Kasumi-1 (cell line): ENCODE measurements at places on chromosomes 12 and 14.

DNA sequence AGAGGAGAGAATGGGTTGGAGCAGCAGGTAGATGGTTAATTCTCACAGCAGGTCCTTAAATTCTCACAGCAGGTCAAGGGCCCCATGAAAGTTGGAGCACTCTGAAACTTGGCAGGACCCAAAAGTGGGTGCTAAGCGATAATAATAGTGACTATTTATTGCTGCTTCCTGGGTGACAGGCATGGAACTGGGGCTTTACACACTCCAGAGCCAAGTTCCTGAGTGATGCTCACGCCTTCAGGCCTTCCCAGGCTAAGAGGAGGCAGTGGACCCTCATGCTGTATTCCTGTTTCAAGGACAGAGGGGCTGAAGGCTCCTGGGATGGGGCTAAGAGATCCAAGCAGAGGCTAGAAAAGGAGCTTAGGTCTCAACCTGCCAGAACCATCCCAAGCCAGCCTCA lies 180.9 kb upstream of the VASH1 start:
- DNase-seq, result no peak

- DNase-seq, result no peak
Measured at GRCh38 chr12:18706798-18707197, 31.0 kb downstream of the PLCZ1 start.

DNA sequence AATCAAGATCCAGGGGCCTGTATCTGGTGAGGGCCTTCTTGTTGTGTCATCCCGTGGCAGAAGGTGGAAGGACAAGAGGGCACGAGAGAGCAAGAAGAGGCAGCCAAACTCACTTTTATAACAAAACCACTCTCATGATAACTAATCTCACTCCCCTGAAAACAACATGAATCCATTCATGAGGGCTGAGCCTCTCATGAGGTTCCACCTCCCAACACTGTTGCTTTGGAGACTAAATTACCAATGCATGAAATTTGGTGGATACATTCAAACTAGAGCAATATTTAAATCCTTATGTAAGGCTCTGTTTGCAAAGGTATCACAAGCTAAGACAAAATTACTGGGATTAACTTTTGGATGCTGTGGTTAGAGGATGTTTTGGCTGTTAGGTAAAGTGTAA lies 470.1 kb upstream of the NOVA1 start:
- no peak for DNase-seq

DNA sequence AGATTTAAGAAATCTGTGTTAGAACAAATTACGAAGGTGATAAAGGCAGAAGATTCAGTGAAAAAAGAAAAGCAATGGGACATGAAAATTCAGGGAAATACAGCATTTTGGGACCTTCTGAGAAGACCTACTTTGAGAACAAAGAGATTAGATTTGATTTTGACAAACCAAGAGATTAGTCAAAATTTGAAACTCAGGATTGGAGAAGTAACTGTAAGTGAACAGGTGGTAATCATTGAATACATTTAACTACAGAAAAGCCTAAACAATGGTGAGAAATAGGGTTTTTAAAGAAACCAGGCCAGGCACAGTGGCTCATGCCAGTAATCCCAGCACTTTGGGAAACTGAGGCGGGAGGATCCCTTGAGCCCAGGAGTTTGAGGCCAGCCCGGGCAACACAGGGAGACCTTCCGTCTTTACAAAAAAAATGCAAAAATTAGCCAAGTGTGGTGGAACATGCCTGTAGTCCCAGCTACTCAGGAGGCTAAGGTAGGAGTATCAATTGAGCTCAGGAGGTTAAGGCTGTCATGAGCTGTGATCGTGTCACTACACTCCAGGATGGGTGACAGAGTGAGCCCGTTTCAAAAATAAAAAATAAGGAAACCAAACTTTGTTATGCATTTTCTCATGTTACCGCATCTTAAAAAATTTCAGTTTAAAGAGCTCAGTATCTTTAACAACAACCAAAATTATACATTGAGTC lies 8.9 kb upstream of the SAV1 start:
- DNase-seq, result no peak

DNA sequence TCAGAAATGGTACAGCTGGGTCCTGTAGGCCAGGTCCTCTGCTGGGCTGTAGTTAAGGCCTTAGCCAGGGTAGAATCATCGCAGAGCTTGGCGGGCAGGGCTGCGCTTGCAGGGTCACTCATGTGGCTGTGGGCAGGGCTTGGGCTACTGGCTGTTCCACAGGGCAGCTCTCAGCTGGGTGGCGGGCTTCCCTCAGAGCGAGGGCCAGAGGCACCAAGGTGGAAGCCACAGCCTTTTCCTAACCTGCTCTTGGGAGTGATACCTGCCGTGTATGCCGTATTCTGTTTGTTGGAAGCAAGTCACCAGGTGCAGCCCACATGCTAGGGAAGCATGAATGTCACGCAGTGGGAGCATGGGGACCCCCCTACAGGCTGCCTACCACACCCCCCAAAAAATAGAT lies 69.8 kb upstream of the RIN3 start:
- DNase-seq, result no peak

GRCh38 chr12:113425960-113426453 lies 3.8 kb downstream of the SDSL start:
- DNase-seq, result no peak

- DNase-seq, result no peak
Measured at GRCh38 chr14:92143309-92143708, 21.5 kb downstream of the CPSF2 start.

- DNase-seq, result no peak
Measured at GRCh38 chr14:57833323-57833722, 32.6 kb downstream of the SLC35F4 start.

GRCh38 chr12:91923864-91924263 lies 221.8 kb downstream of the BTG1 start:
- DNase-seq, result no peak

DNA sequence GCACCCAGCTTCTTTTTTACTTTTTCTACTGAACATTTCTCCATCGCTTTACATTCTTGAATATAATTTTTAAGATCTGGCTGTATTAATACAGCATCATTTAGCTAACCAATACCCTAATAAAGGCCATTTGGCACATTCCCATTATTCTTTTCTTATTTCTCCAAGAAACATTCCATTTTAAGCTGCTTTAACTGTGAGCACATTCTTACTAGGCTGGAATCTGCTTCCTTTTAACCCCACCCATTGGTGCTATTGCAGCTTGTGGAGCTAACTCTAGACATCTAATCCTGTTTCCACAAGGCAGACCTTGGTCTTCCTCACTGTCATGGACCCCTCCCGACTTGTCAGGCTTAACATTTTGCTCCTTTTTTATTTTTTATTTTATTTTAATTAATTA lies 15.2 kb downstream of the CALM1 start:
- DNase-seq, result no peak

- no peak for DNase-seq
Measured at GRCh38 chr12:57148469-57149244, 1.2 kb upstream of the LRP1-AS start.

GRCh38 chr14:54567639-54568561 lies 972 bp downstream of the SAMD4A start:
- DNase-seq, result peak; percentile 22

DNA sequence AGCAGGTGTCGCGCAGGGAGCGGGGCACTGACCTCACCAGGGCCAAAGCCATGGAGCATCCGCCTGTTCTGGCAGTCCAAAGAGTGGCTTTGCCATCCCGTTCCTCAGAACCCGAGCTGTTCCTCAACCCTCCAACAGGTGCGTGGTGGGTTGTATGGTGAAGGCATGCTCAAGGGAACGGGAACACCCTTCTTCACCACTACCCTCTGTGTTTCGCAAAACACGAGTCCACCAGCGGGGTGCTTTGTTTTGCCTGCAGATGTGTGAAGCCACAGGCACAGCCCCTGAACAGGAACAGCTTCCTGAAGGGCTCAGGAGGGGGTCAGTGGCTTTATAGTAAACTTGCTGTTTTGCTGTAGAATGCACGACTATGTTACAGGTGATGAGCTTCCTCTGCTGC lies 52.7 kb downstream of the SMOC1 start:
- DNase-seq, result no peak

- DNase-seq, result peak; percentile 29
Measured at GRCh38 chr12:39587225-39587624, 32.4 kb downstream of the ABCD2 start.

DNA sequence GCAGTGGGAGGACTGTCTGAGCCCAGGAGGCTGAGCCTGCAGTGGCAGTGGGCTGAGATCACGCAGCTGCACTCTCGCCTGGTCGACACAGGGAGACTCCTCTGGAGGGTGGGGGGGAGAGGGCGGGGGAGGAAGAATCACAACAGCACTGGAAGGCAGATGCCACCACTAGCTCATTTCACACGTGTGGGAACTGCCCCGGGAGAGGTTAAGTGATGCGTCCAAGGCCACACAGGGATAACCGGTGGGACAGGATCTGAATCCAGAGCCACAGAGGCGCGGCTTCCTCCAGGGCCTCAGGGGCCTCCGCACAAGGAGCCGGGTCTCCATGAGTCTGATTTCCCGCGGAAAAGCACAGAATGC lies 20.8 kb downstream of the STX2 start:
- DNase-seq, result no peak

DNA sequence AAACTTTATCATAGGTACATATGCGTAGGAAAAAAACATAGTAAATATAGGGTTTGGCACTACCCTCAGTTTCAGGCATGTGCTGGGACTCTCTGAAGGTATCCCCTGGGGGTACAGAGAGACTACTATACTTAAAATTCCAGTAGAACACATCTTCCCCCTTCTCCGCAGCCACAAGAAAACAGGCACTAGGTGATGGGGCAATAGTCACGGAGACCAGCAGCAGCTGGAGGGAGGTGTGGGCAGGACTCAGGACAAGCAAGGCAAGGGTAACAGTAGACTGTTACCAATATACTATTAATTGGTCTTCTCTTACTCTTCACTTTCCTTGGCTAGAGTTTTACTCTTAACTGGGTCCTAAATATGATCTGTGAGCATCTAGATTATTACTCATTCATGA lies 4.6 kb upstream of the PAPOLA start:
- DNase-seq, result no peak

DNA sequence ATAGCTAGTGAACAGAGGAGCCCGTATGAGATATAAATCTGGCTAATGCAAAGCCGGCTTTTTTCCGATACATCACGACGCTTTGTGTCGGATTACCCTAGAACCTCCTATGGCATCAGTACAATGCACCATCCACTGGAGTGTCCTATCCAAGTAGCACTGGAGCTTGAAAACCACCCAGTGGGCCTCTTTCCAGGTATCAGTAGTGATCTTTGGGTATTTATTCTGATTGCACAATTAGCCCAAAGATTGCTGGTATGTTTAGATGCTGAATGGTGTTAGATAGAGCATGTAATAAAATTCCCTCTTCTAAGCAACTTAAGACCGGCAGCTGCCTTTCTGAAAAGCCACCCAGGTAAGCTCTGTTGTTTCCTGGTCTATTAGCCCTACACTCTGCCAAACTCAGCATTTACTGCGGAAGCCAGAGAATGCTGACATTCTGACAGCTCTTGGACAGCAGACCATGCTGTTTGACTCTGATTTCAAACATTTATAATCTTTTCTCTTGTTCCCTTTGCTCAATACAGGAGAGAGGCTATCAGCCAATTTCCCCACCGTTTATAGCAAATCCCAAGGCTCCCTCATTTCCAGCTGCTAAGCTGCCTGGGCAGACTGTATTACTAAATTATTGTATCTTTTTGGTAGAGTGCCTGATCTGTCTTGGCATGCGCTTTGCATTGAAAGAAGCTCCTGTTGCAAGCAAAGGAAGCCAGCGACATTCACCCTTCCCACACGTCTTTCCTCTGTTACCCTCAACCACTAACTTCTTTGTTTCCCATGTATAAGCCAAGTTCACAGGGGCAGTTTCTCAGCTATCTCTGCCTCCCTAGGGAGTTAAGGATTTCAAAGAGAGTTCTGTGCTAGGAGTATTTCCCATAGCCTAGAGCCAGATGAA lies 388.3 kb upstream of the GARIN6 start:
- DNase-seq, result no peak

DNA sequence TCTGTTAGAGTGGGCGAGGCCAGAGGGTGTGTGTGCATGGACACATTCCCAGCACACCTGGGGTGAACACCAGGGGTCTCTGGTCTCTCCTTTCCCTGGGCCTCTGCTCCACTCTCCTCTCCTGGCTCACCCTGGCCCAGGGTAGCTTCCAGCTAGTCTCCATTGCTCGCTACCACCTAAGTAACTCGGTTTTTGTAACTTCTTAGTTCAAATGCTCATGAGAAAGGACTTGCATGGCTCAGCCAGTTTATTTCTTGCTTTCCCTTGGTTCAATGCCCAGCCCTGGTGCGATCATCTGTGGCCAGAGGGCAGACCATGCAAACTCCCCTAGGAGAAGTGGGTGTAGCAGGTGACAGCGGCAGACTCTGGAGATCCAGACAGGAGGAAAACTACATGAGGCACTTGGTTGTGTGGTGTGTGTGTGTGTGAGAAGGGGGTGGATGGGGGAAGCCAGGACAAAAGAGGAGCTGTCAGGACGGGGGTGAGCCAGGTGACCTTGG lies 8.9 kb upstream of the ACVR1B start:
- DNase-seq, result no peak

GRCh38 chr14:71143381-71144290 lies 236.4 kb downstream of the PCNX1 start:
- DNase-seq, result no peak

- DNase-seq, result no peak
Measured at GRCh38 chr12:18165422-18165871, 75.5 kb upstream of the RERGL start.

GRCh38 chr12:79881351-79881750 lies 53.5 kb downstream of the PPP1R12A start:
- DNase-seq, result no peak

- no peak for DNase-seq
Measured at GRCh38 chr12:53222170-53222721, 9.8 kb downstream of the RARG start.

DNA sequence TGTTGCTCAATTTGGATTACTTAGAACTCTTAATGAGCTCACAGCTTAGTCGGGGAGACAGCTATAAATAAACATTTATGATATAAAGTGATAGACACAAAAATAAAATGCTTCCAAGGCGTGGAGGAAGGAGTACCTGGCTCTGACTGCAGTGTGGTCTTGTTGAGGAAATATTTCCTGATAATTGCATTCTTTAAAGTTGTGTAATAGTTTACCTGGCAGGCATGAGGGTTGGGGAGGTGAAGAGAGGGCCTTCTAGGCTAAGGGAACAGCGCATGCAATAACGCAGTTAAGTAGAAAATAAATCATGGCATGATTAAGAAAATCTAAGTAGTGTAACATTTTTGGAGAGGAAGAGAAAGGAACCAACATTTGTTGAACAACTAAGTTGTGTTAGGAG lies 260.5 kb upstream of the ATP2B1 start:
- no peak for DNase-seq

DNA sequence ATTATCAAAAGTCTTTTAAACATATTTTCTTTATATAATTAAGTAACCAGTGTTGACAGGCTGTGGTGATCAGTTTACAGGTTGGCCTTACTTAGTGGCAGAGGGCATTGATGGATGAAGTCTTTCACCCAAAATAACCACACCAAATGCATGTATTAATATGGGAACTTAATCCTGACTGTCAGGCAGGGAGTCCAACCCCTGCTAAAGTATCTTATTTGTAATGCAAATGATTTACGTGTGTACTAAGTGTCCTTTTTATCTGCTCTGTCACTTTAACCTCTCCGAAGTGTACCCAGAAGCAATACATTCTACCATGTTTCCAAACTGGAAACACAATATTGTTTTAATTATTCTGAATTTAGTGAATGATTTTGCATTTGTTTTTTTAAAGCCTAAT lies 1.4 kb downstream of the MYBPC1 start:
- no peak for DNase-seq

GRCh38 chr14:105486974-105487448 lies 325 bp downstream of the CRIP1 start:
- no peak for DNase-seq
